ENCODE measurements at places on chromosomes 1 and 21.

GRCh38 chr1:231896806-231897205, 270.2 kb downstream of the DISC1 start:
- DNase-seq, result no peak

- DNase-seq, result no peak
These were observed 123.8 kb downstream of the BARHL2 start for GRCh38 chr1:90593312-90593711.

DNA sequence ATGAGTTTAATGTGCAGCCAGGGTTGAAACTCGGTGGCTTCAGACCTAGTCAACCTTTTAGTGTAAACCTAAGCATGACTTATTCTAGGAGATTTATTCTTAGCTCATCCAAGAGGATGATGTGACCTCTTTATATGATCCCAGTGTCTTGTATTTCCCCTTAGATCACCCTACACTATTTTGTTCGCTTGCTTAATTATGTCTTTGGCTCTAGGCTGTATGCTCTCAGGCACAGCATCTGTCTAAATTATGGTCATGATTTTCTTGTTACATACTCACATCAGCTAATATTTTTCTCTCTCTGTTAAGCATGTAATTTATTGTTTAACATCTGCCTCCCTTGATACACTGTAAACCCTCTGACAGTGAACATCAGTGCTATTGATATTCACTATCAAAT, 19.1 kb downstream of the COL11A1 start:
- DNase-seq, result no peak

DNA sequence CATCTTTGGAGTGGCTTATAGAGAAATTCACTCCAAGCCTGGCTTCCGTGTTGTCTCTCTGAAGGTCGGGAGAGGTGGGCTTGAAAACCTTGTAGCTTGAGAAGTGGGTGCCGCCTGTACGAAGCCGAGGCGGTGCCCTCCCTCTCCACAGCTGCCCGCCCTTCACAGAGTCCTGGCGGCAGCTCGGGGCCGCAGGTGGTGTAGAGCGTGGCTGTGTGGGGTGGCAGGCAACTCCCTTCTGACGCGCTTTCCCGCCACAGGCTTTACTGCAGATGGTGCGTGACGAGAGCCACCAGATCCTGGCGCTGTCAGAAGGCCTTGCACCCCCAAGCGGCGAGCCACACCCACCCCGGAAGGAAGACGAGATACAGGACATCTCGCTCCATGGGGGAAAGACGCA, 33.1 kb upstream of the DIP2A start:
- no peak for DNase-seq

DNA sequence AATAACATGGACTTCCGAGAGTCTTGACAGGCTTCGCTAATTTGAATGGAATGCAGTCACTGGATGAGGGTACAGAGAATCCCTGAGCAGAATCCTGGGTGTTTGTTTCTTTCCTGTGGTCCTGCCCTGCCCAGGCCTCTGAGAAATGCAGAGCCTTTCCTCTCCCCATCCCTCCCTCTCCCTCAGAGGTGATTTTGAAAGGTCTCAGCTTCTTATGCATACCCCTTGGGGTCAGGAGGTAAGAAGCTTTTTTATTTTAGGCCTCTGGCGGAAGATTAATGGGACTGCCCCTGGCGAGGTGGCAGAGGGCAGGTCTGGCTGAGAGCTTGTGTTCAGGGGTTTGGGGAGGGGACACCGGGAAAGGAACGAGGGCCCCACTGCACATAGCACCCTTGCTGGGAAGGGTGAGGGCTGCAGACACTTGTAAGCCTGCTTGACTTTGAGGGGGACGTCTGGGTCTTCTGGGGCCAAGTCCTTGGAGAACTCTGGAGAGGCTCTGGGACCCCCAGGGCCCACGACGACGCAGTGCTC, 116.5 kb upstream of the SLC45A1 start:
- no peak for DNase-seq

GRCh38 chr1:25922056-25922970, 16.1 kb upstream of the STMN1 start:
- DNase-seq, result peak; percentile 88

GRCh38 chr1:182301026-182301436, 90.6 kb downstream of the GLUL start:
- DNase-seq, result no peak

DNA sequence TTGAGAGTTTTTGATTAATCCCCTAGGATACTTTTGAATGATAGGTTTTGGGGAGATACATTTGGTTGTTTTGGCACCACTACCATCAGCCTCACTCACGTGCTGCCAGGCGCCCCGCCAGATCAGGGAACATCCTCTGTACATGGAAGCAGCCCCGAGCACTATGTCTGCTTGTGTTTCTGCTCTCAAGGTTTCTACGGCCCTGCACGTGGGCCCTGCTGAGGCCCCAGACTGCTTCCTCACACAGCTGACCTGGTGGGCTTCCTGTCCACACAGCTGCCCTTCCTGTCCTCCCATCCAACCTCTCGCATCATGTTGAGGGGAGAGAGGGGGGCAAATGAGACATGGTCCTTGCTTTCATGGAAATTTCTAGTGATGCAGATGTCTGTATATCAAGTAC, 20.0 kb downstream of the ADARB1 start:
- no peak for DNase-seq
